ENCODE measurements at places on chromosomes 7 and 10.

DNA sequence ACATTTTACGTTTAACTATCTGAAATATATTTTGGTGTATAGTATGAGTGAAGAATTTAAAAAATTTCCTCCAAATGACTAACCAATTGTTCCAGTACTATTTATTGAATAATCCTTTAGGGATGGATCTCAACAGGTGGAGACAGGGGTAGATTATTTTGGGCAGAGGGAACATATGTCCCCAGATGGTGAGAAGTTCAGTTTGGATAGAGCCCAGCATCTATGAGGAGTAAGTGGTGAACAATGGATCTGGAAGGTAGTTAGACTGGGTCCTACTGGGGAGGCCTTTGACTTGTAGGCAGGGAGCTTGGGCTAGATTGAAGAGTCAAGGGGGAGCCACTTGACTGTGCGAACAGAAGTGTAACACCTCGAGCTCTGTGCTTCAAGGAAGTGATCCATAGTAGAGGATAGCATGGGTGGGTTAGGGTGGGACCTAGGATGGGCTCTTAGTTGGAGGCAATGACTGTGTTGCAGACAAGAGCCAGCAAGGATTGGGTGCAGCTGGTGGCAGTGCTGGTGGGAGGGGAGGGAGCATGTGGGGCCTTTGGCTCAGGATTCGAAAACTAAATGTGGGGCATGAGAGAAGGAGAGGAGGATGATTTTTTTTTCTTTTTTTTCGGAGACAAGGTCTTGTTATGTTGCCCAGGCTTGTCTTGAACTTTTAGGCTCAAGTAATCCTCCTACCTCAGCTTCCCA, 3.9 kb upstream of the PURB start:
- DNase-seq: no peak

GRCh38 chr7:141072548-141073172, 1.2 kb upstream of the TMEM178B start:
- peak; percentile 78 for DNase-seq

DNA sequence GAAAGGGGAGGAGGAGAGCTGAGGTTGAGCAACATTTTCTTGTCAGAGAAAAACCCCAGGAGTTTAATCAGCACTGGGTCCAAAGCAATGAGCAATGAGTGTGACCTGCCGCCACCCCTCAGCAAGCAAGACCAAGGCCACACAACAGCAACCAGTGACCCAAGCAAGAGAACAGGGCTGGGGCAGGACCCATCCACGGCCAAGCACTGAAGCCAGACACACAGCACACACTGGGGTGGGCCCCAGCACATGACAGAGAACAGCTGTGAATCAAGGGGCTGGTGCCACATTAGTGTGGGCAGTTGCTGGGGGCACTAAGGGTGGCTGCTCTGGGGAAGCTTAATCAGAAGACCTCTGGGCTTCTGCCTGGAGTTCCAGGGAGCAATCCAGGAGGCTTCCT, 16.2 kb downstream of the TMEM72 start:
- no peak for DNase-seq

DNA sequence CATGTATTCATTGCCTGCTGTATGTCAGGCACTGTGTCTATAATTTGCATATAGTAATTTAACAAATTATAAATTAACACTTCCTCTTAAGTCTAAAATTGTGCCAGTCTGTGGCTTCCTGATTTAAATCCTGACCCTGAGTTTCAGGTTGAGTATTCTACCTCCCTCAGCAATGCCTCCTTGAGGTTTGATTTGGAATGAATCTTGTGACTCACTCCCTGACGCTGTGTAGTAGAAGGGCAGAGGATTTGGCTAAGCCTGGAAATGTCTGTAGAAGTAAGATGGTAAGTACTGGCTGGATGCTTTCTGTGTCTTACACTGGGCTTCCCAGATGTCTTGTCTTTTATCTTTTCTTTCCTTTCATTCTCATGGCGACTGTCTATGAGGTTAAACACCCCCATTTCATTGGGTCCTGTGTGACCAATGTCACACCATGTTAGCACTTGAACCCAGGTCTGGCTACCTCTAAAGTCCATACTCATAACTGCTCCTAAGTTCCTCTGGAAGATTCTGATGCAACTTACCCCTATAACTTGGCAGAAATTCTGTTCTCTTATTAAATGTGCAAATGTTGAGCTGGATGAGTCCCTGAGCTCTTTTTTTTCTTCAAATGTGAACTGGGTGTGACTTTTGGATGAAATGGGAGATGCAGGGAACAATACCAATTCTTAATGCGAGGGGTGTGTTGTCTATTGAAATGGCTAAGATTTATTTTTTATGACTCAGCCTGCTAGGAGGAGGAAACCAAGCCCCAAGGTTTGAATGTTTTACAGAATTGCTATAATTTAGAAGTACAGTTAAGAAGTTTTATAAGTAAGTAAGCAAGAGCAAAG, 48.5 kb downstream of the PLCE1 start:
- no peak for DNase-seq

GRCh38 chr10:105967256-105967655, 1197.2 kb downstream of the SORCS1 start:
- DNase-seq: no peak

GRCh38 chr7:97390052-97390451, 272.6 kb downstream of the SDHAF3 start:
- DNase-seq: no peak

DNA sequence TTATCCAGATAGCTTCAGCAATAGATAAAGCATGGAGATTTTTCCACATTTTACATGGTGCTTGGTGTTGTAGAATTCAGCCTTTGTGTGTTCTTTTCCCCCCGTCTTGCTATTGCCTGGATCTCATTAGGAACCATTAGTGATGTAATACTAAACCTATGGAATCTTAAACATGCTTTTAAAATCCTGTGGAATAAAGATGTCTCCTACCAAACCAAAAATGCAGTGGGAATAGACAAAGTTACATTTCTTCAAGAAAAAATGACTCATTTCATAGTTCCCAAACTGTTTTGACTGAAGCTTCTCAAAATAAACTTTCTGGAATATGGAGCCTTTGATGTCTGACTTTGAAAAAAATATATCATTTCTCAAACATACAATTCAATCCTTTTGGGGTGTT, 44.0 kb downstream of the CALD1 start:
- DNase-seq: no peak
